ENCODE measurements at places on chromosomes 6 and 20.
A peak's percentile ranks its signal among the peaks of the same experiment; 100 is the strongest.

DNA sequence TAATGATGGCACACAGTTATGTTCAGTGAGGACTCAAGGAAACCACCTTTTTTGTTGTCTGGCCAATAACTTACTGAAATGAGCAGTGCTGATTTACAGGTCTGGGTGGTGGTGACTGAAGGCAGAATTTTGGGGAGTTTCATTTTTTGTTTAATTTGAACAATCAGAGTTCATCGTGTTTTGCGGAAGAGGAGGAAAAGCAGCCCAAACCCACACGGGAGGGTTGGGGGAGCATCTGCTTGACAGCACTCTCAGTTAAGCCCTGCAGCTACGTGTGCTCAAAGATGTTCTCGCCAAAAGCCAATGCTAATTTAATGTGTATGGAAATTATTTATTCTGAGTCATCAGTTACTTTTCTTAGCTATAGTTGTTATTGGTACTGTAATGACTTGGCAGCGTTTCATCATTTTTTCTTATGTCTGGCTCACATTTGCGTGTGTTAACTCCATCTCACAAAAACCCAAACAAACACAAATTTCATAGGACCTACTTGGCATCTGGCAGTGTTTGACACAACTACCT is 89.2 kb downstream of the UST start:
- DNase-seq: no peak

DNA sequence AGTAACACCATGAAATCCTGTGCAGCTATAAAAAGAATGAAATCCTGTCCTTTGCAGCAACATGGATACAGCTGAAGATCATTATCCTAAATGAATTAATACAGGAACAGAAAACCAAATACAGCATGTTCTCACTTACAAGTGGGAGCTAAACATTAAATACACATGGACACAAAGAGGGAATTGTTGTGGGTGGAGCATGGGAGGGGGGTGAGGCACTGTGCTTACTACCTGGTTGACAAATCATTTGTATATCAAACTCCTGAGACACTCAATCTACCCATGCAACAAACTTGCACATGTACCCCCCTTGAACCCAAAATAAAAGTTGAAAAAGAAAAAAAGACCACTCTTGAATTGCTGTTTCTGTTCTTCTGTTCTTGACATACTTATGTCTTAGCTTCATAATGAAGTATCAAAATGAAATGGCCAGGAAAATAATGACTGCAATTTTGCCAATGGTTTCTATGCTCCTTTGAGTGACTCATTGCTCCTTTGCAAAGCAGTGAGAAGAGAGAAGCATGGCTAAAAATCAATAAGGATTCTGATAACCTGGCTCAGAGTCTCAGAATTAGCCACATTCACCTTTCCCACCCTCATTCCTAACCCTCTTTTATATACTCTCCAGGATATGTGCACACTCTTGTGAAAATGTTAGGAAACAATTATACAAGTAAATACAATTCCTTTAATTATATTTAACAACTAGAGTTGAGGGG is 71.0 kb downstream of the CYP39A1 start:
- no peak for DNase-seq

GRCh38 chr6:133635447-133635846 is 253.5 kb upstream of the TCF21 start:
- DNase-seq: no peak

- no peak for DNase-seq
These were observed 162.1 kb upstream of the TBX18 start for GRCh38 chr6:84926189-84927155.

GRCh38 chr6:70315079-70315751 is 12.3 kb upstream of the COL9A1 start:
- no peak for DNase-seq

- DNase-seq: no peak
These were observed 186.2 kb upstream of the CST7 start for GRCh38 chr20:24762791-24763350.

DNA sequence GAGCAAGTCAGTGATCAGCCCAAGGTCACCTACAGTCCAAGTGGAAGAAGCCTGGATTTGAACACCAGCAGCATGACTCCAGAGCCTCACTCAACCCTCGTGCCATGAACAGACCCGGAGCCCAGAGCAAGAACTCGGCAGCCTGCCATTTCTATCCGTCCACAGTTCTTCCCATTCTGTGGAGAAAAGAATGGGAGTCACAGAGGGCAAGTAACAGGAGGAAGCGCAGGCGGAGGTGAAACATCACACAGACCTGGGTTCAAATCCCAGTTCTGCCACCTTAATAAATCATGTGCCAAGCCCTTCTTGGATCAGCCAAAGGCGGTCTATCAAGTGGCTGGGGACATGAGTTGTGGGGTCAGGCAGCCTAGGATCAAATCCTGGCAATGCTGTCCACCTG is 4.3 kb downstream of the PREX1 start:
- no peak for DNase-seq

- no peak for DNase-seq
These were observed 117.1 kb upstream of the CCDC28A start for GRCh38 chr6:138656364-138657064.

DNA sequence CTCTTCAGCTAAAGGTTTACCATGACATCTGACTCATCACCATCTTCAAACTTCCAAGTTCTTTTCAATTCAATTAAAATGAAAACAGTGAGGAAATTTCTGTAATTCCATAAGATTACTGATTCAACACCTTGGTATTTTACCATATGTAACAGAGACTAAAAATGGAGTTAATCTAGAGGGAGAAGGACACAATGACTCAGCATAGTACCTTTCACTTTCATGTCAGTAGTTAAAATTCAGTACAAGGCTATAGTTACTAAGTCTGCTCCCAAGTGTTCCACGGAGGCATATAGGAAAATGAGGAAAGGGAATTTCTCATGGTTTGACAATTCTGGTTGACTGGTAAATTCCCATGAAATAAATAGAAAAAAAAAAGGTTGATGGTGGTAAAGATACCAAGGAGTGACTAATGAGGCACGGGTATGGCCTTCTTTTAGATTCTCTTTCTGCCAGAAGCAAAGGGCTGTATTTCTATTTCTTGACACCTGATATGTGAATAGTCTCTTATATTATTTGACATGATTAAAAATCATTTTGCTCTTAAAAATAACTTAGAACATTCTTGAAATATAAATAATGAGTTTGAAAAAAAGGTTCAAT is 526.7 kb upstream of the ADGRB3 start:
- no peak for DNase-seq

DNA sequence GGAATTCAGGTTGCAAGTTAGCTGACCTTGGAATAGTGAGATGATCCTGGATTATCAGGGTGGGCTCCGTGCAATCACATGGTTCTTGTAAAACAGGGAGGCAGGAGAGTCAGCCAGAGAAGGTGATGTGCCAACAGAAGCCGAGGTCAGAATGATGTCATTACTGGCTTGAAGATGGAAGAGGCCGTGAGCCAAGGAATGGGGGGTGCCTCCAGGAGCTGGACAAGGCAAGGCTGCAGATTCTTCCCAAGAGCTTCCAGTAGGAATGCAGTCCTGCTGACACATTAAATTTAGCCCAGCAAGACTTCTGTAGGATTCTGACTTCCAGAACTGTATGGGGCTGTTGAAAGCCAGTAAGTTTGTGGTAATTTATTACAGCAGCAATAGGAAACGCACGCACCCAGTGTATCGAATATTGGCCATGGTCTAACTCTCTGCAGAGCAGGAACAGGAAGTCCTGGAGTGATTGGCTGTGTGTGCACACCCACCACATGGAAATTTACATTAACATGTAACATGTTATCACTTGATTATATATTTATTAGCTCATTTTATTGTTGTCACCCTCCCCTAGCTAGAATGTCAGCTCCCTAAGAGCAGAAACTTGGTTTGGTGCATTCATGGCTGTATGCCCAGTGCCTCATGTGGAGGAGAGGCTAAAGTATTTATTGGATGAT is 19.1 kb downstream of the SLC24A3 start:
- DNase-seq: no peak

GRCh38 chr6:34658605-34659265 is 37.8 kb downstream of the ILRUN start:
- DNase-seq: peak; percentile 55

DNA sequence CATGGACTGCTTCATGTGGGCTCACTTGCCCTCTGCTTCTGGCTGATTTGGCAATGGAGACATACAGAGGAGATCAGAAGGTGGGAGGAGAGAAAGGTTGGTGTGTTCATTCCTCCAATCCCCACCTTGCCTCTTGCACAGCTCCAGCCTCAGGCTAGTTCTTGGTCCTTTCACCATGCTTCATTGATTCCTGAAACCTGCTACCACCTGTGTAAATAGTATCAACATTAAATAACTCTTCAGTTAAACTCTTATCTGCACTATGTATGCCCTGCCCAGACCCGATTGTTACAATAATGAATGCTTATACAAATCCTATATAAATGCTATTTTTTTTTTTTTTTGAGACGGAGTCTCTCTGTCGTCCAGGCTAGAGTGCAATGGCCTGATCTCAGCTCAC is 174.5 kb downstream of the CD83 start:
- DNase-seq: peak; percentile 40

DNA sequence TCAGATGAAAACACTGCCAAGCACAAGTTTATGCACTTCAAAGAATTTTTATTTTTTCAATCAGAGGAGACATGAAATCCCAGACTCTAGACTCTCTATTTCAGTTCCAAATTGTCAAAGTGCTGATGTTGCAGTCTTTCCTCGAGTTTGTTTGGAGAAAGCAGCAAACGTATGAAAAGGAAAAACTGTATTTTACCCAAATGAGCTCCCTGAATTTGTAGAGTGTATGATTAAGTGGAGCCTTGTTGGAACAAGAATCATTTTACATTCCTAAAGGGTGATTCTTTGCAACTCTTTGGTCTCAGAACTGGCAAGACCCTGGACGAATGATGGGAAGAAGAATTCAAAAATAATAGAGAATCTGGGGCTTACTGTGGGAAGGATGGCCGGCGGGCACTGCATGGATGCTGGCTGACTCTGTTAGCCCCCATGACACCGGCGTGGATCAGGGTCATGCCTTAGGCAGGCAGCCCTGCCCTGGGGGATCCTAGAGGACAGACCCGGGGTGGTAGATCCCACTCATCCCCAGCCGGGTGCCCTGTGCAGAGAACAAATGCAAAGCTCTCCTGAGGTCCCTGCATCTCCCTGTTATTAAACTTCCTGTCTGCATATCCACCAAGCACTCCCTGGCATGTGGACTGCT is 207.4 kb downstream of the FNDC1 start:
- no peak for DNase-seq

DNA sequence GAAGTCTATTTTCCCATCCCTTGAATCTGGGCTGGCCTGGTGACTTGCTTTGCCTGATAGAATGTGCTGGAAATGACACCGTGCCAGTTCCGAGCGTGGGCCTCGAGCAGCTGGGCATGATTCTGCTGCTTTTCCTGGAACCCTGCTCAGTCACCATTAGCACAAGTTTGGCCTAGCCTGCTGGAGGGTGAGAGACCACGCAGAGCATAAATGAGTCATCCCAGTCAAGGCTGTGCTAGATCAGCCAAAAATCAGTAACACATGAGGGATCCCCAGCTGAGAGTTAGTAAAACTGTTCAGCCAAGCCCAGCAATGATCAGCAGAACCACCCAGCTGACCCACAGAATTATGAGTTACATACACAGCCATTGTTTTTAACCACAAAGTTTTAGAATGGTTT is 74.8 kb upstream of the TOP1 start:
- no peak for DNase-seq

- DNase-seq: no peak
These were observed 49.9 kb downstream of the IPCEF1 start for GRCh38 chr6:154306696-154307095.

- no peak for DNase-seq
These were observed 17.1 kb downstream of the GFRA4 start for GRCh38 chr20:3646067-3646440.

DNA sequence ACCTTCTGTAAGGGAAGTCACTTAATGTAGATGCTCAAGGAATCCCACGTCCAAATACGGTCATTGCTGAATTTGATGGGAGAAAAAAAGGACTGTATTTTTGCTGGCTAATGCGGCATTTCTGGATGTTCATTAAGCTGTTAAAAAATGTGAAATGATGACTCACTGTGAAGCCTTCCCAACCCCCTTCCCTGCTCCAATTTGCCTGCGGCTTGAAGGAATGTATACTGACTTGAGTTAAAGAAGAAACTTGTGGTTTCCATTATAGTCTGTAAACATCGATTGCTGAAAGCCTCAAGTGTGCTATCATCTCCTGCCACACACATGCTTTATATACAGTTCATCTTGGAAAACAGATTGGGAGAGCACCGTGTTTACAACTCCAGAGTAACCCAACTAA is 249.1 kb upstream of the JAG1 start:
- DNase-seq: no peak
